ENCODE measurements at places on chromosomes 5 and 9.

DNA sequence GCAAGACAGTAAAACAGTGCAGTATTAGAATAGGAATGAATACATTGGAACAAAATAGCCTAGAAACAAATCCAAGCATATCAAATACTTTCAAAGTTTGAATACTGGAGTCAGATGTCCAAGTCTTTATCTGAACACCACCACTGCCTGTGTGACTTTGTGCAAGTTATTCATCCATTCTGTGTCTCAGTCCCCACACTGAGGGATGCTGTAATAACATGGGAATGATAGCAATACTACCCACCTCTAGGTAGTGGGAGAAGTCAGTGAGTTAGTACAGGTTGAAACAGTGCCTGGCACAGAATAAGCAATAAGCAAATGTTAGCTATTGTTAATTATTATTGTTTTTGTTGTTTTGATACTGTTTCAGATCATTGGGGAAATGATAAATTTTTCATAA is 130.9 kb downstream of the SUSD1 start:
- DNase-seq = no peak

GRCh38 chr5:32231241-32231640 is 57.1 kb upstream of the GOLPH3 start:
- no peak for DNase-seq

- DNase-seq = peak; percentile 86
Measured at GRCh38 chr5:147538236-147538635, 28.4 kb upstream of the DPYSL3 start.

DNA sequence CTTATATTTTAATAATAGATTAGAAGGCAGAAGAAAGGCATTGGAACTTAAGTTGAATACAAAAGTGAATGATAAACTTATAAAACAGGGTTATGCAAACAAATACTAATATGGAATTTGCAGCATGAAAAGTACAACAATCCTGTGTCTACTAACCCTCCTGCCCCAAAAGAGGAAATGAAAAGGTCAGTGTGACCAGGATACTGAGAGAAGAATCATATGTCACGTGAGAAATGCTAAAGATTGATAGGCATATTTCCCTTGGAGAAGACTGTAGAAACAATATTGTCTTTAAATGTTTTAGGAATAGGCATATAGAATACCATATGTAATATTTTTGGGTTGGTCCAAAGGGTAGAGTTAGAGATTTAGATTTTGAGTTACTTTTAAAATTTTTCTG is 3.8 kb downstream of the WDR36 start:
- no peak for DNase-seq

- DNase-seq = no peak
Measured at GRCh38 chr5:68396722-68397121, 181.2 kb downstream of the PIK3R1 start.

- DNase-seq = peak; percentile 41
Measured at GRCh38 chr5:108884736-108885135, 137.0 kb downstream of the FER start.

GRCh38 chr5:36600917-36601527 is 5.4 kb upstream of the SLC1A3 start:
- no peak for DNase-seq

DNA sequence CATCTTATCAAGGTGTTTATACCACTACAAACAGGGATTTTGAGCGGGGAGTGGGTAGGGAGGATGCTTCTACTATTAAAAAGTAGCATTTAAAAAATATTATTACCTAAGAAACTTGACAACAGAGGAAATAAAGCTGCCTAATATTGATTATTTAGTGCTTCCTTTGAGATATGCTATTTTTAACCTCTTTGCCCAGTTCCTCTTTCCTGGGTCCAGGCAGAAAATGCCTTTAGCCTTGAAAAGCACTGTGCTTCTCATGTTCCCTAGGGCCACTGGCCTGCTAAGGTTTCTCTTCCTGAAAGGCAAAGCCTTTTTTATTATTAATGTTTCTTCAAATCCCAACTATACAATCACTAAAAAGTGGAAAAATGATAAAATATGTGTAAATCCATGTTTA is 217.2 kb upstream of the HAPLN1 start:
- no peak for DNase-seq

All from astrocyte of the cerebellum (primary cell).